T-helper 17 cell (primary cell): ENCODE measurements at places on chromosomes 7 and 10.

GRCh38 chr7:74039337-74039736, 11.4 kb downstream of the ELN start:
- peaks cover 31% of the 10 kb centered on the region for H3K27me3 ChIP-seq
- no peaks in the 10 kb centered on the region for H3K36me3 ChIP-seq
- no peak for DNase-seq
- H3K4me3 ChIP-seq = no peak overlapping the region

DNA sequence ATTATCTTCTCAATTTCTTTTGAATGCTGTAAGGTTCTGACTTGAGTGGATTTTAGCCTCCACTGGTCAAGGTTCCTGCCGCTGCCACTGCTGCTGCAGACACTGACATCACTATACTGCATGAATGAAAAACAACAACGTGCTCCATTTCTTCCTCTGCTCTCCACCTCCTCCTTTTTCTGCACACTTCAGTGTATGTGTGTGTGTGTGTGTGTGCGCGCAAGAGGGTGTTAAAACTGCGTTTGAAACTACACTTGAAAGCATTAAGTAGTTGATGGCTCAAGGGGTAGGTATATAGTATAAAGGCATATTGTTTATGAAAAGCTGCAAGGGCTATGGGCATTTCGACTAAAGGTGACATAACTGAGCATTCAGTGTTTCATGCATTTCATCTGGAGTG, 3.5 kb downstream of the GLCCI1 start:
- no peak for DNase-seq
- no peak overlapping the region for H3K27ac ChIP-seq
- peaks cover 2% of the 10 kb centered on the region for H3K36me3 ChIP-seq
- H3K27me3 ChIP-seq = no peaks in the 10 kb centered on the region

DNA sequence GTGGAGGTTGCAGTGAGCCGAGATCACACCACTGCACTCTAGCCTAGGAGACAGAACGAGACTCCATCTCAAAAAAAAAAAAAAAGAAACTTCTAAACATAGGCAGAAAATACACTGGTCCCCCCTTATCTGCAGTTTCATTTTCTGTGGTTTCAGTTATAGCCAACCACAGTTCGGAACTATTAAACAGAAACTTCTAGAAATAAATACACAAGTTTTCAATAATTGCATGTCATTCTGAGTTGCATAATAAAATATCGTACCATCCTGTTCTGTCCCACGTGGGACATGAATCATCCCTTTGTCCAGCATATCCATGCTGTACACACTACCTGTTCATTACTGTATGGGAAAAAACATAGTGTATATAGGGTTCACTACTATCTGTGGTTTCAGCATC, 8.0 kb downstream of the XRCC2 start:
- DNase-seq = no peak
- H3K4me1 ChIP-seq = no peaks in the 10 kb centered on the region
- H3K4me3 ChIP-seq = no peak overlapping the region
- H3K27ac ChIP-seq = no peak overlapping the region
- no peaks in the 10 kb centered on the region for H3K27me3 ChIP-seq

DNA sequence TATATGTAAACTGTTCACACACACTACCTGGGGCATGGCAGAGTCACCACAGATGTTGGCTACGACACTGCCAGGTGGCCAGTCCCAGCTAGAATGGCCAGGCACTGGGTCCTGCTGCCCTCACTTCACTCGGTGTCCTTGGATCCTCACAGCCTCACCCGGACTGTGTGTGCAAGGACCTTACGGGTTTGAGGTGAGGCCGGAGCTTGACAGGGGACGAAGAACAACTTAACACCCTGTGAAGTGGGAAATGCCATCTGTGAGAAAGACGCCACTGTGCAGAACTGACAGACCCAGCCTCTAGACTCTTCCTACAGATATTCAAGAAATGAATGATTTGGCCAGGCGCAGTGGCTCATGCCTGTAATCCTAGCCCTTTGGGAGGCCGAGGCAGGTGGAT, 46.7 kb downstream of the KLRG2 start:
- no peaks in the 10 kb centered on the region for H3K27me3 ChIP-seq
- no peak for DNase-seq
- no peak overlapping the region for H3K4me3 ChIP-seq
- H3K36me3 ChIP-seq = peaks cover 2% of the 10 kb centered on the region

GRCh38 chr7:27134392-27134791, 3.8 kb upstream of the HOXA4 start:
- no peak overlapping the region for H3K4me3 ChIP-seq
- peaks cover 2% of the 10 kb centered on the region for H3K4me1 ChIP-seq
- H3K27ac ChIP-seq = no peak overlapping the region
- DNase-seq = no peak
- H3K36me3 ChIP-seq = no peaks in the 10 kb centered on the region
- H3K27me3 ChIP-seq = peaks cover 73% of the 10 kb centered on the region

- no peak overlapping the region for H3K27ac ChIP-seq
- DNase-seq = no peak
- H3K36me3 ChIP-seq = no peaks in the 10 kb centered on the region
- peaks cover 34% of the 10 kb centered on the region for H3K4me1 ChIP-seq
- H3K4me3 ChIP-seq = no peak overlapping the region
Observed at GRCh38 chr7:99139036-99139435, 4.9 kb downstream of the SMURF1 start.

GRCh38 chr7:17619196-17619818, 320.9 kb downstream of the AHR start:
- no peak overlapping the region for H3K27ac ChIP-seq
- peaks cover 6% of the 10 kb centered on the region for H3K27me3 ChIP-seq
- no peak for DNase-seq
- H3K4me3 ChIP-seq = no peak overlapping the region
- no peaks in the 10 kb centered on the region for H3K36me3 ChIP-seq

- H3K27ac ChIP-seq = no peak overlapping the region
- DNase-seq = no peak
- peaks cover 5% of the 10 kb centered on the region for H3K27me3 ChIP-seq
- H3K36me3 ChIP-seq = no peaks in the 10 kb centered on the region
- no peak overlapping the region for H3K4me3 ChIP-seq
Observed at GRCh38 chr10:95384011-95384704, 93.4 kb upstream of the PDLIM1 start.

- H3K36me3 ChIP-seq = peaks cover 9% of the 10 kb centered on the region
- H3K27me3 ChIP-seq = no peaks in the 10 kb centered on the region
- H3K4me3 ChIP-seq = no peak overlapping the region
- peaks cover 8% of the 10 kb centered on the region for H3K4me1 ChIP-seq
- no peak overlapping the region for H3K27ac ChIP-seq
- no peak for DNase-seq
Observed at GRCh38 chr7:99038086-99038855, 105.6 kb downstream of the SMURF1 start.

DNA sequence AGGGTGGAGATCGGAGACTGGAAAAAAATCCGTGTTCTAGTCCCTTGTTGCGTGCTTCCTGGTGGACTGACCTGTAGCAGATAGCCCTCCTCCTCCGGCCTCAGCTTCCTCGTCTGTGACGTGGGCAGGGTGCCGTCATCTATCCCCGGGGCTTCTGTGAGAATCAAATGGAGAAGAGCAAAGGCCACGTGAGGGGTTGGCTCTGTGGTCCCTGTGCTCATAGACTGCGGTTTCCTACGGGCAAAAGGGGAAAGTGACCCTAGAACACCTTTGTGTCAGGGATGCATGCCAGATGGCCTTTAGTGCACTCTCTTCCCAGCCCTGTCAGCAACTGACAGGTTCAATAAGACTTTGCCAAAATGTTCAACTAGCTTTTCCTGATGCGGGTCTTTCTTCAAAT, 33.7 kb downstream of the GRK5 start:
- H3K36me3 ChIP-seq = no peaks in the 10 kb centered on the region
- H3K27ac ChIP-seq = no peak overlapping the region
- no peak for DNase-seq
- H3K27me3 ChIP-seq = no peaks in the 10 kb centered on the region
- peaks cover 22% of the 10 kb centered on the region for H3K4me1 ChIP-seq

GRCh38 chr10:115829521-115830205, 443.3 kb downstream of the GFRA1 start:
- H3K4me3 ChIP-seq = no peak overlapping the region
- no peaks in the 10 kb centered on the region for H3K36me3 ChIP-seq
- no peak for DNase-seq
- no peaks in the 10 kb centered on the region for H3K27me3 ChIP-seq

DNA sequence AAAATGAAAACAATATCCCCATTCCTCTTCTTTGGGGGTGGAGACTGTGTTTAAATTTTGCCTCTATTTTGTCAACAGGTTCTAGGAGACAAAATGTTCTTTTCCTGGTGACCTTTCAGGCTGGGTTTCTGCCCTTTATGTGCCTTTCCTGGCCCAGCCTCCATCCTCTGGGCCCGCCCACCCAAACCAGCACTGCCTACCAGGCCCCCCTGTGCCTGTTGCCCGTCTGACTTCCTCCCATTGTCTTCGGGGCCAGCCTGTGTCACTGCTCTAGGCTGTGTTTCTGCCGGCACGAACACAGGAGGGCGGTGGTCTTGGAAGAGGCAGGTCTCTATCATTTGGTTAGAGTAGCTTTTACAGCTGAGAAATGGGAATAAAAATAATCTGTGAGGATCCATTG, 13.9 kb downstream of the TSPAN14 start:
- H3K4me3 ChIP-seq = peak overlapping the region; percentile 98
- no peak for DNase-seq
- peaks cover 10% of the 10 kb centered on the region for H3K36me3 ChIP-seq
- peak overlapping the region; percentile 100 for H3K27ac ChIP-seq
- H3K4me1 ChIP-seq = peaks cover 81% of the 10 kb centered on the region

DNA sequence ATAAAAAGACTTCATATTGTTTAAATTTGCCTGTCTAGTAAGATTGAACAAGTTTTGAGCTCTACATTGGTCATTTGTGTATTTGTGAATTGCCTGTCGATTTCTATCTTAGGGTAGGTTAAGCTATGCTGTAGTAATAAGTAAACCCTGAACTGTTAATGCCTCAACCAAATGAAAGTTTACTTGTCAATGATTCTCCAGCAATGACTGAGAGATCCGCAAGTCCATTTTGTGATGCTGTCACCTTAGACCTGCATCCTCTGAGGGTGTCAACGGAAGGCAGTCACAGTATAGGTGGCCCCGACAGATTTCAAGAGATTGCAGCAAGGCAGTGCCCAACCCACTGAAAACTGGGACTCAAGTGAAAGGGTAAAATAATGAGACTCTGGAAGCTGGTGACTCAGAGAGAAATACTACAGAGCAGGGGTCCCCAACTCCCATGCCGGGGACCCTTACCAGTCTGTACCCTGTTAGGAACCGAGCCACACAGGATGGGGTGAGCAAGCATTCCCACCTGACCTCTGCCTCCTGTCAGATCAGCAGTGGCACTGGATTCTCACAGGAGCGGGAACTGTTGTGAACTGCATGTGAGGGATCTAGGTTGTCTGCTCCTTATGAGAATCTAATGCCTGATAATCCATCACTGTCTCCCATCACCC, 10.8 kb upstream of the PHYH start:
- H3K36me3 ChIP-seq = peaks cover 3% of the 10 kb centered on the region
- no peak overlapping the region for H3K4me3 ChIP-seq
- DNase-seq = no peak
- H3K27ac ChIP-seq = no peak overlapping the region
- no peaks in the 10 kb centered on the region for H3K27me3 ChIP-seq

- no peaks in the 10 kb centered on the region for H3K27me3 ChIP-seq
- no peak for DNase-seq
- no peaks in the 10 kb centered on the region for H3K36me3 ChIP-seq
- peaks cover 29% of the 10 kb centered on the region for H3K4me1 ChIP-seq
Observed at GRCh38 chr10:91215384-91215783, 5.1 kb upstream of the PCGF5 start.

GRCh38 chr7:87159538-87159937, 7.3 kb downstream of the DMTF1 start:
- peaks cover 32% of the 10 kb centered on the region for H3K4me1 ChIP-seq
- H3K36me3 ChIP-seq = peaks cover 3% of the 10 kb centered on the region
- H3K27me3 ChIP-seq = no peaks in the 10 kb centered on the region
- no peak overlapping the region for H3K4me3 ChIP-seq

GRCh38 chr7:127239814-127240213, 12.9 kb downstream of the GRM8 start:
- no peaks in the 10 kb centered on the region for H3K36me3 ChIP-seq
- H3K27ac ChIP-seq = no peak overlapping the region
- H3K4me1 ChIP-seq = no peaks in the 10 kb centered on the region
- no peak overlapping the region for H3K4me3 ChIP-seq
- DNase-seq = no peak

- H3K27ac ChIP-seq = no peak overlapping the region
- no peaks in the 10 kb centered on the region for H3K36me3 ChIP-seq
- H3K4me3 ChIP-seq = no peak overlapping the region
- H3K4me1 ChIP-seq = peaks cover 20% of the 10 kb centered on the region
- no peak for DNase-seq
- no peaks in the 10 kb centered on the region for H3K27me3 ChIP-seq
Observed at GRCh38 chr7:43694399-43694748, 34.9 kb downstream of the COA1 start.
